Aortic smooth muscle cell (primary cell): ENCODE measurements at places on chromosomes 2 and 18. TPM values are rescaled to one million over a fixed set of nuclear protein-coding genes. Genes with fewer than 3 reads are reported as not detected.

The CNGA3 gene
- 0.13 TPM in 1 of 2 replicates, not detected in the other for total RNA-seq

The ASB18 gene
- not detected in 2 replicates for total RNA-seq

The CCL20 gene
- not detected in 2 replicates for total RNA-seq

The D2HGDH gene
- total RNA-seq: 11.1 and 11.3 TPM in 2 replicates

The TMEM200C gene
- 0.06 TPM in 1 of 2 replicates, not detected in the other for total RNA-seq

The COX7A2L gene
- 148 and 163 TPM in 2 replicates for total RNA-seq

The IL1R1 gene
- total RNA-seq: 49.0 and 63.5 TPM in 2 replicates

The CRYBA2 gene
- total RNA-seq: not detected in 2 replicates

The SNORC gene
- total RNA-seq: 0.66 and 0.93 TPM in 2 replicates

The TEX44 gene
- not detected in 2 replicates for total RNA-seq

The CDK15 gene
- 0.12 TPM in 1 of 2 replicates, not detected in the other for total RNA-seq

The PIEZO2 gene
- 0.31 and 4.1 TPM in 2 replicates for total RNA-seq

The C1QL2 gene
- total RNA-seq: not detected in 2 replicates

The CCNYL1 gene
- total RNA-seq: 16.9 and 27.3 TPM in 2 replicates

The NYAP2 gene
- not detected in 2 replicates for total RNA-seq

The MOGAT1 gene
- total RNA-seq: not detected in 2 replicates

The ANKRD23 gene
- 1.1 and 1.9 TPM in 2 replicates for total RNA-seq

The TMEM198 gene
- total RNA-seq: 1.1 and 1.3 TPM in 2 replicates

The COPS8 gene
- 123 and 126 TPM in 2 replicates for total RNA-seq

The ALMS1 gene
- total RNA-seq: 12.0 and 13.6 TPM in 2 replicates

The OSBPL1A gene
- 28.1 and 40.3 TPM in 2 replicates for total RNA-seq

The SCTR gene
- not detected in 2 replicates for total RNA-seq

The TMEM18 gene
- total RNA-seq: 18.9 and 22.7 TPM in 2 replicates

The CASP10 gene
- total RNA-seq: 7.6 and 8.7 TPM in 2 replicates

The BOK gene
- 4.0 and 4.9 TPM in 2 replicates for total RNA-seq

The FAM110C gene
- under 0.01 TPM in 1 of 2 replicates, not detected in the other for total RNA-seq

The ZNF513 gene
- 6.4 and 7.5 TPM in 2 replicates for total RNA-seq

The KLHL30 gene
- total RNA-seq: 1.6 and 6.3 TPM in 2 replicates

The PAX8 gene
- total RNA-seq: 0.13 and 0.19 TPM in 2 replicates

The DIPK1C gene
- not detected in 2 replicates for total RNA-seq

The TBC1D8 gene
- 35.3 and 39.4 TPM in 2 replicates for total RNA-seq

The PROKR1 gene
- total RNA-seq: under 0.01 TPM in 1 of 2 replicates, not detected in the other

The PDCD1 gene
- not detected in 2 replicates for total RNA-seq

The KCNG2 gene
- not detected in 2 replicates for total RNA-seq

The RAD51AP2 gene
- total RNA-seq: not detected in 2 replicates

The ZC3H8 gene
- total RNA-seq: 5.0 TPM in 2 replicates

The CCDC74A gene
- total RNA-seq: 7.3 and 8.7 TPM in 2 replicates

The ERMN gene
- under 0.01 TPM in 2 replicates for total RNA-seq

The STK17B gene
- 145 and 147 TPM in 2 replicates for total RNA-seq

The KCNE4 gene
- total RNA-seq: 10.8 and 14.0 TPM in 2 replicates

The ARHGEF33 gene
- total RNA-seq: 0.37 and 0.40 TPM in 2 replicates

The TRPM8 gene
- 0.53 TPM in 1 of 2 replicates, not detected in the other for total RNA-seq

The LYPD1 gene
- total RNA-seq: 11.4 and 21.7 TPM in 2 replicates

The CMPK2 gene
- total RNA-seq: 1.6 and 2.1 TPM in 2 replicates

The GKN2 gene
- total RNA-seq: not detected in 2 replicates

The MC2R gene
- not detected in 2 replicates for total RNA-seq

The SLC23A3 gene
- total RNA-seq: 1.6 TPM in 2 replicates

The GAL3ST2 gene
- total RNA-seq: not detected in 2 replicates

The SCLY gene
- 10.6 and 11.0 TPM in 2 replicates for total RNA-seq

The HOXD13 gene
- not detected in 2 replicates for total RNA-seq

The CTAGE1 gene
- total RNA-seq: 0.12 TPM in 1 of 2 replicates, not detected in the other

The HMSD gene
- not detected in 2 replicates for total RNA-seq

The SCN1A gene
- total RNA-seq: 0.13 and 0.25 TPM in 2 replicates

The KCNIP3 gene
- 0.13 and 0.31 TPM in 2 replicates for total RNA-seq
